ENCODE measurements at places on chromosomes 12 and 14. TPM values are rescaled to one million over a fixed set of nuclear protein-coding genes. Genes with fewer than 3 reads are reported as not detected.

DNA sequence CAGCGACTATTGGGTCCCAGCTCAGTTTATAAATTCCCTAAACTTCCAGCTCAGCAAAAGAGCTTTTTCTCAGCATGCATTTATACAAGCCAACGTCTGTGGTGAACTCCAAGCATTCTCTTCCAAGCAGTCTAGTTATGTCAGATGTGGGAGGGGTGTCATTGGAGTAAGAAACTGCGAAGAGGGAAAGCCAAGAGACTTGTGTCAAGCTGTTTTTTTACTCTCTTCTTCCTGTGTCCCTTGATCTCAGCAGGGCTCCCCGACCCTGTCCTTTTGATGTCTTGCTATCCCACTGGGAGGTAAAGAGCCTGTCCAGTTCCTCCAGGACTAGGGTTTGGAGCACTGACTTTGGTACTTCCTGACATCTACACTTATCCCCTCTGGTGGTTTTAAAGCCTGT lies 69.0 kb downstream of the PPM1H start:
- no peak for DNase-seq

Gene SLC7A8
- total RNA-seq = 31.4 TPM

DNA sequence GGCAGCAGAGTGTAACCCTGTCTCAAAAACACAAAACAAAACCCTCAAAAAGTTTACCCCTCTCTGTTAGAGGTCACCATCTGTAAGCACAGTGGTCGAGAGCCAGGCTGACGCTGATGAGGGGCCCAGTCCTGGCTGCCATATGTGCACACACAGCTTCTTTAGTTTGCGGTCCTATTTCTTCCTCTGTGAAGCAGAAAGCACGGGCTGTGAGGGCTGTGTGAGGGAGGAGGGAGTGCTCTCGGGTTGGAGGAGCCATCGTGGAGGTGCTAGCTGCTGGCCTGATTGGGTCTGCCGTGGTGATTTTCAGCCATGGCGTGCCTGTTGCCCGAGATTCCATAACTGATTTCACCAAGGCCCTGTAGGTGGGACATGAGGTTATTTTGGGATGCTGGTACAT lies 3.5 kb downstream of the ULK1 start:
- DNase-seq = no peak

Gene CCDC197
- 0.60 TPM for total RNA-seq

Gene KRT82
- total RNA-seq = not detected

DNA sequence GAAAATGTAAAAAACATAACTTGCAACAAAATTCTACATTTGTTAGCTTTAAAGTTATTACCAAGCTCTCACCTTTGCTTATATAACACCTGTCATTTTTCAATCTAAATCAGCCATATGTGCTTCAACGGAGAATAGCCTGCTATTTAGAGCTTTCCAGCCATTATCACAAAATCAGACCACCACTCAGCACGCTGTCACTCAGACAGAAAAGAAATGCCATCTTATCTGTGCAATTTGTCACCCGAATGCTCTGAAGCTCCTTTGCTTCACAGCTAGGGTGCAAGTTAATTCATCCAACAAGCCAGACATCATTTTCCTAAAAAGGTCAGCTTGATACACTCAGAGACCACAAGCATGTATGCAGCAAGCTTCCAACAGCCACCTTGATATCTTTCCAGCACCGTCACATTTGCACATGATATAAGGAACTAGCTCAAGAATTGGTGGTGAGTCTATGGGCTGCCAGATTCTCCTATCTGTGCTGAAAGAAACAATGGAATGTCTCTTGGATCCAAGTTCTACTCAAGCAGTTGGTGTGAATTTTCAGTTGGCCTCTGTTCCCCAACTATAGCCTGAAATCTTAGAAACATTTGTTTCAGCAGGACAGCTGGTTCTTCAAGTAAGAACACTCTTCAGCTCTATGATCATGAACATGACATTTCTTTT lies 20.0 kb upstream of the IFNG-AS1 start:
- no peak for DNase-seq

GRCh38 chr14:99511421-99512109 lies 30.4 kb downstream of the CCNK start:
- DNase-seq = no peak

DNA sequence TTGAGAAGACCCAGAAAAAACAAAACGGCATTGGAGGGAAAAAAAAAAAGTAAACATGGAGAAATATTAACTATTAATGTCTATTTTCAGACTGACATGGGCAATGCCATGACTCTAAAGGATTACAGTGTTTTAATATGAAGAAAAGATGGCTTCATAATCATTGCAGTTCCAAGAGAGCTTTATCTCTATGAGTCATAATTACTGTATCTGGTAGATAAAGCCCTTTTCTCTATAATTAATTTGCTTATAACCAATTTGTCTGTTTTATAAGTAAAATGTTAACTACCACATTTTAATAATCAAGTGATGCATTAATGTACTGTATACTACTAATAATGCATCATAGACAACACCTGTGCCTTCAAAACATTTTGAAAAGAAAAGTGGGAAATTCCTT lies 59.7 kb downstream of the CLIP1 start:
- no peak for DNase-seq

- peak; percentile 83 for DNase-seq
Measured at GRCh38 chr12:53097564-53098353, at the start of gene IGFBP6. IGFBP6 (plus strand) TSS chr12:53097667; CDS start chr12:53097718, 51 bp downstream.

DNA sequence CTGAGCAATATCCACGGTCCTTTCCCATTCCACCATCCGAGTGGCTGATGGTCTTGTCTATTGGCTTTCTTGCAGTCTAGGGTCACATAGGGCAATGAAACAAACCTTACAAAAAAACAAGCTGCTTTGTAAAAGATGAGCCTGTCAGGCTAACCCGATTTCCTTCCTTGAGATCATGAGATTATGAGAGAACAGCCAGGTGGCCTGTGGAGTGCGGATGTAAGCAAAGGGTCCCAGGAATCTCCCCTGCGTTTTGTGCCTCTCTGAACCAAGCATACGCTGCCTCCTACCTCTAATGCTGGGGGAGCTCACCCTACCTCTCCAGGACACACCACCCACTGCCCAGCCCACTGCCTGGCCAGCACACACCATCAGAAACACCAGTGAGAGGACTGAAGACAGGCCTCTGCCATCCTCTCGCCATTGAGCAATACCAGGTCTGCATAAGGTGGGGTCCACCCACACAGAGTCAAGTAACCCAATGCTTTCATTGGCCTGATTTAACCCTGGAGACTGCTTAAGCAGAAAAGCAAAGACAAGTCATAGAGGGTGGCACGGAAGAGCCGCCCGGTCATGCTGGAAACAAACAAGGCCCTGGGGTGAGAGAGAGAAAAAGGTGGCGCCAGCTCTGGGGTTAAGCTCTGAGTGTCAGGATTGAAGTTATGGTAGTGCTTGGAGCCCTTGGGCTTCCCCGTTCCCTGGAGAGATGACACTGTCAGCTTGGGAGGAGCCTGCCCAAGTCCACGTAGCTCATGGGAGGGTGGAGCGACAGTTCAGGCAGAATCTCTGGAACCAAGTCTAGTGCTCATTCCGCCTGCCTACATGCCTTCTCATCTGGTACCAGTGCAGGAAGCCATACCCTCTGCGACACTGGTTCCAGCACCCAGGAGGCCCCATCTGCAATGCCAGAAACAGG lies 46.6 kb downstream of the CALM1 start:
- peak; percentile 24 for DNase-seq

DNA sequence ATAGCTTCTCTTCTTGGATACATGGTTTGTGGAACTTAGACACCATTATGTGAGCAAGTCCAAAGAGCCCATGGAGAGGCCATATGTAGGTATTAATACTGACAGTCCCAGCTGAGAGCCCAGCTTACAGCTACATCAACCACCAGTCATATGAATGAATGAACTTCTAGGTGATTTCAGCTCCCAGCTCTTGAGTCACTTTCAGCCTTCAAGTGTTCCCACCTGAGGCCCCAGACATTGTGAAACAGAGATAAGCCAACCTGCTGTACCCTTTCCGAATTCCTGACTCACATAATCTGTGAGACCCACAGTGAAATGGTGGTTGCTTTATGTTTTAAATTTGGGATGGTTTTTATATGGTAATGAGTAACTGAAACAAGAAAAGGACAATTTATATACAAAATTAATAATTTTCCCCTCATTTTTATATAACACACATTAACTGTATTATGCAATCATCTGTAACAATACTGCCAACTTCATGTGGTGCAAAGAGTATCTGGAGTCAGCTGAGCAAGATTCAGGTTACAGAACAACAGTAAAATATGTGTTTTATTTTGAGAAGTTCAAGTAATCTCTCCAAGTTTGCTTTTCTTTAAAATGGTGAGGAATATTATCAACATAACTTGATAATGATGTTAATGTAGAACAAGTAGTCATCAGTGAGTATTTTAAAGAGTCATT lies 27.7 kb upstream of the FBXO33 start:
- DNase-seq = no peak

Gene P2RX2
- not detected for total RNA-seq

Gene TNFAIP2
- 219 TPM for total RNA-seq

DNA sequence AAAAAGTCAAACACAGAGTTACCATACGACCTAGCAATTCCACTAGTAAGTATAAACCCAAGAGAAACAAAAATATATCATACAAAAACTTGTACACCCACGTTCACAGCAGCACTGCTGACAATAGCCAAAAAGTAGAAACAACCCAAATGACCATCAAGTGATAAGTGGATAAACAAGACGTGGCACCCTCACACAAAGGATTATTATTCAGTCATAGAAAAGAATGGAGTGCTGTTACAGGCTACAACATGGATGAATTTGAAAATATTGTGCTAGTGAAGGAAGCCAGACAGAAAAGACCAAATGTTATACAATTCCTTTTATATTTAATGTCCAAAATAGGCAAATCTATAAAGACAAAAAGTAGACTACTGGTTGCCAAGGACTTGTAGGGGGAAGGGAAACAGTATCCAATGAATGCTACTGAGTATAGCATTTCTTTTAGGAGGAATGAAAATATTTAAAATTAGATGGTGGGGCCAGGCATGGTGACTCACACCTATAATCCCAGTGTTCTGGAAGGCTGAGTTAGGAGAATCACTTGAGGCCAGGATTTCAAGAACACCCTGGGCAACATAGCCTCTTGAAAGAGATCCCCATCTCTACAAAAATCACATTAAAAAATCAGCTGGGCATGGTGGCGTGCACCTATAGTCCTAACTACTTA lies 41.9 kb downstream of the SPTLC2 start:
- DNase-seq = no peak

Gene KIF26A
- 4.6 TPM for total RNA-seq

GRCh38 chr12:99959549-99960170 lies 25.1 kb downstream of the ANKS1B start:
- DNase-seq = no peak

DNA sequence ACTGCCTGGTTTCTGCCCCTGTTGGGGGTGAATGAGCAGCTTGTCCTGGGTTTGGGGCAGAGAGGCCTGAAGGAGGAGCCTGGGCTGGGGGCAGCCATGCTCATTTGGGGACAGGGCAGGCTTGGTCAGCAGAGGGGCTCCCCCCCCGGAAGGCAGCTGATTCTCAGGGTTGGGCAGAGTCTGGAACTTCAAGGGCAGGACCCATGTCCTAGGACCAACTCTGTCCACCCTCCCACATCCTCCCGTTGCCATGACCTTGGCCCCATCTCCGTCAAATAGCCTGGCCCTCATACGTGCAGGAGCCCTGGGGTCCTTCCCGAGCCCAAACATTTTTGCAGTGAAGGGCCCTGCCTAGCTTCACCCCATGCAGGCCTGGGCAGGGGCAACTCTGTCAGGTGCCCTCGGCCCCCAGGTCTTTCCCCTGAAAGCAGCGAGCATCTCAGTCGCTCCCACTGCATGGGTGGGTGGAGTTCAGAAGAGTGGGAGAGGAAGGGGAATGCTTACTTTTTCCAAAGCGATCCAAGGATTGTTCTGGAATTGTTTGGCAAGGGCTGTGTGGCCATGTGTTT lies 32.6 kb downstream of the TNFAIP2 start:
- no peak for DNase-seq
